HS-5 (cell line): ENCODE measurements at places on chromosomes 2 and 18.

DNA sequence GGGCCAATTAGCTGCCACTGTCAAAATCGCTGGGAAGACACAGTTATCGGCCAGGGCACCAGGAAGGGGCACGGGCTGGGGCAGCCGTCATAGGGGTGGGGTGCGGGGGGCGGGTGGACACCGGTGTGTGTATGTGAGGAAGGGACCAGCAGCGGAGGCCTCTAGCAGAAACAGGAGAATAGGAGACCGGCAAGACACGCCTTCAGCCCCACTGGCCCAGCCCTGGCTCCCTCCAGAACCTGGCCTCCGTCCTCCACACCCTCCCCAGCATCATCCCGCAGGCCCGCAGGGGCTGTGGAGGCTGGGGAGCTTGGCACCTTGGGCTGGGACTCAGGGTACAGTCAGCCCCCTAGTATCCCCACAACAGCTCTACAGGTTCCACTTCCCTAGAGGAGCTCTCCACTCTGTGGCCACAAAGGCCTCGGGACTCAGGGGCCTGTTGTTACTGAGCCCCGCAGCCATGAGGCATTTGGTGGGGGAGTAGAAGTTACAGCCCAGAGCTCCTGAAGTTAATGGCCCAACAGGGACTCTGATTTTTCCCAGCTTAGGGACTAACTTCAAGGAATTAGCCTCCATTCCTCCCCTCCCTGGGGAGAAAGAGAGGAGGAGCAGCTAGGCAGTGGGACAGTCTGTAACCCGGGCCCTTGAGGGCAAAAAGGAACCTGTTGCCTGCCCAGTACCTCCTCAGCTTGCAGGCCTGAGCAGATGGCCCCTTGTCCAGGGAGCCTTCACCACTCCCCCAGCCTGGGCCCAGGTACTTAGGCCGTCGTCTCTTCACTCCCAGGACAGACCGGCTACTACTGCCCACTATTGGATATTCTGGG, 19.9 kb downstream of the SH2D6 start:
- DNase-seq, result no peak

- DNase-seq, result no peak
Observed at GRCh38 chr2:168015274-168015953, 232.0 kb downstream of the STK39 start.

DNA sequence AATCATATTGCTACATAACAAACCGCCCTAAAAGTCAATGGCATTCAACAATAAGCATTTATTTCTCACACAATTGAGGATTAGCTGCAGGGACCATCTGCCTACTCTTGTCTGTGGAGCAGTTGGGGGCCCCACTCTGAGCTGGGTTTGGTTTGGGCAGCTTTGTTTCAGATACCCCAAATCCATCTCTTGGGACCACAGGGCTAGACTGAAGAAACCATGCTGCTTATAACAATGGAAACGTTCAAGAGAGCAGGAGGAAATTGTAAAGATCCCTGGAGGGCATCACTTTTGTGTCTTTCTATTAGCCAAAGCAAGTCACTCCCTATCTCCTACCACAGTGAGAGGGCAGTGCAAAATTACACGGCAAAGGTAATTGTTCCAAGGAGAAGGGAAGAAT, 146.5 kb upstream of the MGAT5 start:
- no peak for DNase-seq

DNA sequence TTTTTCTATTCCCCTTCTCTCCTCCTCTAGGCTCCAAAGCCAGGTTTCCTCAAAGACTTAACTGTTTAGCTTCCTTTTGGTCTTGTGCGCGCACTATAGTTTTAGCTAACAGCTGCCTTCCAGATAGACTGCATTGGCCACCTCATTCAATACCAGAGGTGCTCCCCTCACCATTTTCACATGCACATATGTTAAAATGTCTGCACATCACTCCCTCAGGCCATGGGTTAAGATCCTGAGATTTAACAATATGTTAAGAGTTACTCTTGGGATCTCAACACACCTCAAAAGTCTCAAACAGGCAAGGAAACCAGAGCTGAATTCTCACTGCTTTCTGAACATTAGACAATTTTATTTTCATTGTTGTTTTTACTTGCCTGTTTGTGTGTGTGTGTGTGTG, 80.8 kb upstream of the MAP3K20 start:
- no peak for DNase-seq

DNA sequence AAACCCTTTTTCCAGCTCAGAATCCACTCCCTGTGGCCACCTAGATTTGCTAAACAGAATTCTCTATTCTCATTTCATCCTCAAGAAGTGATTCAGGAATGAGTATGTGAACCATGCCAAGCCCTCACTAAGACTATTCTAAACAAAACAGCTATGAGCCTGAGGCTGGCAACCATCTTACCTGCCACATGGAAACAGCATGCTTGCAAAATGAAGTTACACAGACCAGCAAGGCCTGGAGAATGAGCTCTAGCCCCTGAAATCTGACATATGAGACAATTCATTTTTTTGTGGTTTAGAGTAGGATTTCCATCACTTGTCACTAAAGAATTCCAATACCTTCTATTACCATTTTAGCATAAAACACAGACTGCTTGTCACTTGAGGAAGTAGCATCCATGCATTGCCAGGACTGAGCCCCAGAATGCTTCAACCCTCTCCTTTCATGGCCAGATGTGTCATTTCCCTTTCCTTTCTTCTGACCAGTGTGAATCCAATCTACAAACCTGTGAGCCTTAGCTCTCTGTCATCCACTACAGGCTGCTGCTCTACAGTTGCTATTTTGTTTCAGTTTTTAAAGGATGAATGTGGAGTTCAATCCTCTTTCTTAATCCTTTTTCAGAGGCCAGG, 744.3 kb upstream of the ACVR2A start:
- no peak for DNase-seq
